ENCODE measurements at places on chromosomes 2 and 18.

DNA sequence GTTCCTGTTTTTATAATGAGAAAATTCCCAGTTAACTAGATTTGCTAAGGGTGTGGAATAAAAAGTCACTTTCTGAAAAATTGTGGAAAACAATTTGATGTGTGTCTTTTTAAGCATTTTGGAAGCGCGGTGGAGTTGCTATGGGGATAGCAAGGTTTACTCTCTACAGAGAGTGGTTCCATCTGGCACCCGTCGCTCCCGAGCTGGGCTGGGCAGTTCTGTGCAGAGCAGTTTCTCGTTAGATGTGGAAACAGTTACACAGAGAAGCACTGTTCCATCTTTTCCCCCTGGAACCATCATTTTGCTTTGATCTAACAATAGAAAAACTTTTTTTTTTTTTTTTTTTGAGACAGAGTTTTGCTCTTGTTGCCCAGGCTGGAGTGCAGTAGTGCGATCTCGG is 17.4 kb downstream of the LDLRAD4 start:
- no peak for DNase-seq

DNA sequence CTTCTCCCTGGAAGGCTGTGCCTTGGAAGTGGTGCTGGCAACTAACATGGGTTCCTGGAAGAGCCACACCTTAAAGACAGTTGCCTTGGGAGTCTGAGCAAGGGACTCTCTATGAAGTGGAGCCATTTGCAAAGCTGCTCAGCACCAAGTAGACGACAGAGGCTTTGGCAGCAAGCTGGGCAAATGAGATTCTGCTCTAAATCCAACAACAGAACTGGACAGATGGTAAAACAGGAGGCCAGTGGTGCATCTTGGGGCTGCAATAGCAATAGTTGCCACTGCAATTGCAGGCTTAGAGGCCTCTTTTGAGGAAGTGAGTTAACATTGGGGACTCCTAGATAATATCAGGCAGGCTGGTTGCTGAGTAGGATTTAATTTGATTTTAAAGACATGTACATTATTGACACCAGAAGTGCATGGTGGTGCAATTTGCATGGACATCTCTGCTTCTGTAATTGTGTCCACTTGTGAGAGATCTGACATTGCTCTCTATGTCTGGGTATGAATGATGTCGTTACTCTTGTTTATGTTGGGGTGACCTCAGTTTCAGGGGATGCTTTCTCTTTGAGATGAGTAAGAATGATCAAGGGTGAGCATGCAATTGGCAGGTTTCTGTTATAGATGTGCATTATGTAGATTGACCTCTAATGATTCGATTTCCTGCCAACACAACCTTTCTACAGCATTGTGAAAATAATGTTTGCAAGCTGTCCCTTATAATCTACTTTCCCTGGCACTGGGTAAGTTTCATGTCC is 568.3 kb upstream of the MEX3C start:
- no peak for DNase-seq

DNA sequence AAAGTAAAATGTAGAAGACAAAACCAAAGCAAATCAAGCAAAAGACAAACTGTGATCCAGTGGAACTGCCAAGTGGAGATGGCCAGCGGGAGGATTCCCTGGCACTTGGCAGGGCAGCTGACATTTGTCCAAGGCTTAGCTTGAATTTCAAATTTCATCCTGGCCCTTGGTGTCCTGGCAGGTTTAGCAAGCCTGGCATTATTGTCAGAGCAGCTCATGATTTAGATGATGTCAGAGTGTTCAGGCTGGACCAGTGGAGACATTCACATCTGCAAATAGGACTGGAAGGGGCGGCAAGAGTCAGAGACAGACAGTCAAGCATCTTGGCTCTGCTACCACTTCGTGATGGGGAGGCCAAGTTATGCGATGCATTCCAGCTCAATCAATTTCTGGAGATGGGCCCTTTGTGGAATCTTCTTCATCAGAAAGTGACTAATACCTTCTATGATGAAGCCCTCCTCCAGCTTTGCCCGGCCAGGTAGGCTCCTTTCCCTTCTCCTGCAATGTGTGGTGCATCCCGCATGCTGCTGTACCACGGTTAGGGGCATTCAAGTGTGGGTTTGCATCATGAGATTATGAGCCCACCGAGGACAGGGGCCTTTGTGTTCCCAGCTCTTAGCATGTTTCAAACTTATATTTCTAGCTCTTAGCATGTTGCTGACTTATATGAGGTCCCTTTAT is 199.7 kb downstream of the ANKRD30B start:
- DNase-seq = no peak

DNA sequence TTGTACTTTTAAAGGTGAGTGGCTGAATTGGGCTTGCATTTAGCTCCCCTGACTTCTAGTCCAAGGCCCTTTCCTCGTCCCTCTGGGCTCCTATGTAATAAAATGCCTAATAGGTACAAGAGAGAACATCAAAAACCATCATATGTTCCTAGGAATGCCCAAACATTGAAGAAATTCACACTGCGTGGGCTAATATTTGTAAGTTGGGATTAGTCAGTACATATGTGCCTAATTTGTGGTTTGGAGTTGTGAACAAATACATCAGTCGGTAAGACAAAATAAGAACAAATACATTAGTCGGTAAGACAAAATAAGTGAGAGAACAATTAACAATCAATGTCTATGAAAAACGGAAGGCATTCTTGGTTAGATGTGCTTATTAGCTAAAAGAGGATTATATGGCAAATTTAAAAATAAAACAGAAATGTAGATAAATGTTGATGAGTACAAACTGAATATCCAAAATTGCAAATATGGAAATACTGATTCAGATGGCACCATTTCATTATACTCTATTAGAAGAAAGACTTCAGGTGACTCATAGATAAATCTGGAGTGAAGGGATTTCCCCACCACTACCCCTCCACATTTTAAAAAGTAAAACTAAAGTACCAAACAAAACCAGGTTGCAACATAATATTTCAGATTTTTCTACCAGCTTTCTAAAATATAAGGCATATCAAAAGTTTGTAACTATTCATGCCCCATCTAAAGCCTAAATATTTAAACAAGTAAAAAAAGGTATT is 325.4 kb downstream of the ZEB2 start:
- no peak for DNase-seq

DNA sequence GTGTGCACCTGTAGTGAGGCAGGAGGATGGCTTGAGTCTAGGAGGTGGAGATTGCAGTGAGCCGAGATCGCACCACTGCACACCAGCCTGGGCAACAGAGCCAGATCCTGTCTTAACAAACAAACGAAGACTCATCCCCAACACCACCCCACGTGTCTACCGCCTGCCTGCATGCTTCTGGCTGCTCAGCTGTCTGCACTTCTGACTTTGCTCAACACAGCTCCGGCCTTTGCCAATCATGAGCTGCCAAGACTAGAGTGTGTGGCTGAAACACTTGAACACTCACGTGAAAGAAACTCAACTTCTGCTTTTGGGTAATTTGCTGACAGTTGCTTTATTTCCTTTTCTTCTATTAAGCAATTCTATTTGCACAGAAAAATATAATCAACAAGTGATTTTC is 32.1 kb upstream of the SP3 start:
- DNase-seq = peak; percentile 12

DNA sequence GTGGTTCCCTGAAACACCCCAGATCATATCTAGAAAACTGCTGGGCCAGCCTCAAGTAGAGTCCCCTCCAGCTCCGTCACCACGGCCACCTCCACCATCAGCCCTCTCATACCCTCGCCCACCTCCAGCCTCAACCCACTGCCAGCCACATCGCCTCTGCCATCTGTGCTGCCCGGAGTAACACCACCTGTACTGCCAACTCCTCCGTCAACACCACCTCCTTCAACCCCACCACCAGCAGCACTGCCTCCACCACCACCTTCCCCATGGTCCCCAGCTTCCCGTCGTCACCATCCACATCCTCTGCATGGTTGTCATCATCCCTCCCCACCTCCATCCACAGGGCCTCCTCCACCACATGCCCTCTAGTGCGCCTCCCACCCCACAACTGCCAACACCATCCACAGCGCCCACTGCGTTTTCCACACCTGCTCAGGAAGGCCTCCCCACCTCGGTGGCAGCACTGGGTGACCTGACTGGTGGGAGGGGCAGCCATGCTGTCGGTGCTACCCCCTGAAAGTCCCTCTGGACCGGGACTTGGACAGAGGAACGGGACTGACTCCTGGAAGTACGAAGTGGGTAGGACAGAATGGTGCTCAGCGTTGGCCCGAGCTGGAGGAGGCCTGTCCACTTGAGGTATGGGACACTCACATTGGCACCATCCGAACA is 1.6 kb downstream of the SNED1 start:
- DNase-seq = no peak

DNA sequence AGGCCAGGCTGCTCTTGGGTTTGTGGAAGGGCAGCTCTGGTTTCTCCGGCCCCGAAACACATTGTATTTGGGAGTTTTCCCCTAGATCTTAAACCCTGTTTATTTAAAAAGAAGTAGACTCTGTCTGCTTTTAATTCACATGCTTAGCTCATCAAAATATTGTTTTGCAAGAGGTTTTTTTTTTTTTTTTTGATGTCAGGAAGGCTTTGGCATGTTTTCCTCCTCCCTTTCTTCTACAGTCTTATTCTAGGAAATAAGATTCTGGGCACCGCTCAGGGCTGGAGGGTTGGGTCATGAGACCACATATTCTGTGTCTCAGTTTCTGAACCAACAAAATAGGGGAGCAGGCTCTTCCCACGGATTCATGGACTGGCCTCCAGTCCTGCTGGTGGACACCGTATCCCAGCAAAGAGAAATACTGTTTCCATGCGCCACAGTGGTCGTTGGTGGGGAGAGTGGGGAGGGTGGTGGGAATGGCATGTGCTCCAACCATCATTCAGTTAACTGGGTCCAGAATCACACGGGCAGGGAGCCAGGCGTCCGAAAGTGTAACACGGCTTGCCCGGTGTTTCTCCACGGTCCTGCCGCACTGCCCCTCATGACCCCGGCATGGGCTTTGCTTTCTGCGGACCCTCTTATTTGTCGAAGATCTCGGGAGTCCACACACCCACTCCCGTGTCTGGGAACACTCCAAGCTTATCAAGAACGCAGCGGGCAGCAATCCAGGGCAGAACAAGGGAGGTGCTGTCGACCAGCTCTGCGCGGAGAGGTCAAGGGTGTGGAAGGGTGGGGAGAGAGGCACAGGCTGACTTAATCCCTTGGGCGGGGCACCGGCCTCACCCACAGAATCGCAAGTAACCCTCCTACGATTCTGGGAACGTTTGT is 176.7 kb downstream of the GLI2 start:
- DNase-seq = peak; percentile 12

DNA sequence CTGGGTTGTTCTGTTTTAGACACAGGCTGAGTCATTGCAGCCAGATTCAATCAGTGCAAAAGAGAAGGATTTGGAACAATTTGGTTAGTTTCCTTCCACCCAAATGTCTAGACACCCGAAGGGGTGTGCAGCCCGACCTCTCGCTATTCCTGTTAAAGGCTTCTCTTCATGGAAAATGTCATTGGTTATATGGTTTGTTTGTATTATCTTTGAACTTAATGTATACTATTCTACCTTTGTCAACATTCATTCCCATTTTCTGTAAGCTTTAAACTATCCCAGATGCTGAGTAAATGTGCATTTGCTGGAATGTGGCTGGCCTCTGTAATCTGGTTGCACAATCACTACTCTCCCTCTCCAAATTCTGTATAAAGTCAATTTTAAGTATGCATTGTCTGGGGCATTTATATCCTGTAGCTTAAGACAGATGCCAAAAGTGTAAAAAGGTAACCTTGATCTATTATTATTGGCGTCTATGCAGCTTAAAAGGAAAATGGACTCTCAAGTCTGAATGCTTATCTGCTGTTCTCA is 80.4 kb upstream of the RND3 start:
- no peak for DNase-seq

- no peak for DNase-seq
These were observed 997.9 kb upstream of the CELF4 start for GRCh38 chr18:38563396-38563980.

GRCh38 chr2:181823405-181823804 is 68.1 kb upstream of the ITPRID2 start:
- no peak for DNase-seq

- no peak for DNase-seq
These were observed 780.0 kb downstream of the CNTNAP5 start for GRCh38 chr2:124805060-124805459.

GRCh38 chr2:212088353-212088752 is 450.2 kb downstream of the ERBB4 start:
- DNase-seq = no peak

GRCh38 chr2:223203971-223204929 is 152.3 kb downstream of the KCNE4 start:
- DNase-seq = no peak

DNA sequence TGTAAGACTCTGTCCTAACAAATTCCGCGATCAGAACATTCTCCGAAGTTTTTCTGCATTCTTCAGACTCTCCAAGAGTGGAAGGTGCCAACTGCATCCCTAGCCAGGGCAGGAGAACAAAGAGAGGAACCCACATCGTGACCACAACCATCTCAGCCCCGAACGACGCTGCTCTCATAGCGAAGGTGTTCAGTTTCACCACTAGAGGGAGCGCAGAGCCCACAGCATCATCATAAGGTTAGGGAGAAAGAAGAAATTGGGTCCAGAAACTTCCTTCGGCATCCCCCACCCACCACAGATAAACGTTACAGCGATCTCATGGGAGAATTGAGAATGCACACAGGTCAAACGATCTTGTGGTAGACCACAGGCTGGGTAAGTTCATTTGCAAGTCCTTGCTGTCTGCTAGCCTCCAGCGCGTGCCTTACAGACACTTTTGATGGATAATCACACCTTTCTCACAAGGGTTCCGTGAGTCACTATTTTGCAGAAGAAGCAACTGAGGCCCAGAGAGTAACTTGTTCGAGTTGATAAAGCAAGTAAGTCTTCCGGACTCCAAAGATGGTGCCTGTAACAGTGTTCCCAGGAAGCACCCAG is 53.7 kb upstream of the ARL4C start:
- peak; percentile 42 for DNase-seq

- DNase-seq = no peak
These were observed 32.1 kb downstream of the CCDC141 start for GRCh38 chr2:179017773-179018357.

- DNase-seq = no peak
These were observed 101.3 kb downstream of the TPO start for GRCh38 chr2:1514391-1515072.

DNA sequence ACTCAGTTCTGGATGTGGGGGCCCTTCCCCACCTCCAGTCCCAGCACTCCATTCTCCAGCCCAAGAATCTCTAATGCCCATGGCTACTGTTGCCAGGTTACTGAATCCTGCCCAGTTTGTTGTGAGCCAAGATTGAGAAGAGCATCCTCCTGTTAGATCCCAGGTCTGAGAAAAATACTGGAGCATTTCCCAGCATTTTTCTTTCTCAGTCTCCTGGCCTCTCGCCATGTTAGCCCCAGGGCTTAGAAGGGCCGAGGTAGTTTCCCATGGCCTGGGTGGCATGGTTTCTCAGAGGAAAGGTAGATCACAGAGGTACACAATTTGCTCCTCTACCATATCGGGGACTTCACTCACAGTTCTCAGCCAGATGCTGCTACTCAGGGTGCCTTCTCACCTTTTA is 135.7 kb downstream of the OTX1 start:
- DNase-seq = no peak

GRCh38 chr2:238869293-238870124 is 21.6 kb downstream of the TWIST2 start:
- DNase-seq = no peak

- DNase-seq = no peak
These were observed at the start of gene NEURL3 for GRCh38 chr2:96505231-96505889. TSS of gene NEURL3 (minus strand) at chr2:96505357. CDS start at chr2:96505286, 71 bp downstream.

- DNase-seq = no peak
These were observed 780.4 kb upstream of the NRXN1 start for GRCh38 chr2:51812138-51812866.
